Activated T-cell treated with anti-CD3 and anti-CD28 coated beads, Interleukin-2, amount 50 U/mL, for 4 hours (primary cell): ENCODE measurements at places on chromosomes 11 and 22. TPM values are rescaled to one million over a fixed set of nuclear protein-coding genes. Genes with fewer than 3 reads are reported as not detected.

Gene MRGPRE
- total RNA-seq = not detected

Gene IGSF22
- 0.16 TPM for total RNA-seq

Gene AGBL2
- 0.83 TPM for total RNA-seq

Gene HPX
- total RNA-seq = 0.71 TPM

Gene USH1C
- not detected for total RNA-seq

- DNase-seq = no peak
Observed at GRCh38 chr22:41366323-41367029, 15.3 kb upstream of the TEF start.

GRCh38 chr11:32434356-32435151 is 785 bp downstream of the WT1 start:
- no peak for DNase-seq

GRCh38 chr22:33380789-33381530 is 322.8 kb upstream of the SYN3 start:
- DNase-seq = no peak

- no peak for DNase-seq
Observed at GRCh38 chr22:46581538-46582244, 38.5 kb upstream of the GRAMD4 start.

DNA sequence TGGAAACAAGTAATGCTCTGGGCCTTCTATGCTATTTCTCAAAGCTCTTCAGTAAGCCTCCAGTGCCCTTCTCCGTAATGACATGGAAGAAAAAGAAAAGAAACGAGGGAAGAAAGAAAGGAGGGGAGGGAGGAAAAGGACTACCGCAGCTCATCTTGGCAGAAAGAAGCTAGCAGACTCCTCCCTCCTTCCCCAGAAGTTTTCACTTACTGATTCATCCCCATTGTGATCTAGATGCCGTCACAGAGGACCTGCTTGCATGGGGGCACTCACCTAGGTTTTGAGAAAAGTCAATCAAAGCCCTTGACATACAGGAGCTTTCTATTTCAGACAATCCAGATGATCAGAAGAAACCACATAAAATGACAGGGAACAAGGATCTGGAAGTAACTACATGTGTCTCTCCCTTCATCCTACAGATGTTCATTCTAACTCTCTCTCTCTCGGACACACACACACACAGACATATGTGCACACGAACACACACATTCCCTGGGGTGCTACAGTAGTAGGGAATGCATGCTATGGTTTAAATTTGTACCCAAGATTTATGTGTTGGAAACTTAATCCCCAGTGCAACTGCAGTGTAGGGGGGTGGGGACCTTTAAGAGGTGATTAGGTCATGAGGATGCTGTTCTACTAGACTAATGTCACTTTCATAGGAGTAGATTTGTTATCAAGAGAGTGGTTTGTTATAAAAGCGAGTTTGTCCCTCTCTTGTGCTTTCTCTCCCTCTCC is 37.6 kb upstream of the RCN1 start:
- no peak for DNase-seq

DNA sequence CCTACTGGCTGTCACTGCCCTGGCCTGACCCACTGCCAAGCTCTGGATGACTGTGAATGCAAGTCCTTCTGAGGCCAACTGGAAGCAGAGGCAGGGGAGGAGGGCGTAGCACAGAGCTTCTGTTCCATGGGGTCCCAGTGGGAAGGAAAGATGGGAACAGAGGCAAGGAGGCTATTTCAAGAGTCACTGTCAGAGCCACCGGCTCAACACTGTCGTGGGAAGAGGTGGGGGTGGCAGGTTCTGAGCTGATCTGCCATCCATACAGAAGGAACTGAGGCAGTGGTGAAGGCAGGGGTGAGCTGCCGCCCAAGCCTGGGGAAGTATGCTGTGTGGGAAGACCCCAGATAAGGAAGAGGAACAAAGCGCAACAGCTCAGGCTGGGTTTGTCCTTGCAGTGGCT is 54.7 kb downstream of the SGSM3 start:
- no peak for DNase-seq

DNA sequence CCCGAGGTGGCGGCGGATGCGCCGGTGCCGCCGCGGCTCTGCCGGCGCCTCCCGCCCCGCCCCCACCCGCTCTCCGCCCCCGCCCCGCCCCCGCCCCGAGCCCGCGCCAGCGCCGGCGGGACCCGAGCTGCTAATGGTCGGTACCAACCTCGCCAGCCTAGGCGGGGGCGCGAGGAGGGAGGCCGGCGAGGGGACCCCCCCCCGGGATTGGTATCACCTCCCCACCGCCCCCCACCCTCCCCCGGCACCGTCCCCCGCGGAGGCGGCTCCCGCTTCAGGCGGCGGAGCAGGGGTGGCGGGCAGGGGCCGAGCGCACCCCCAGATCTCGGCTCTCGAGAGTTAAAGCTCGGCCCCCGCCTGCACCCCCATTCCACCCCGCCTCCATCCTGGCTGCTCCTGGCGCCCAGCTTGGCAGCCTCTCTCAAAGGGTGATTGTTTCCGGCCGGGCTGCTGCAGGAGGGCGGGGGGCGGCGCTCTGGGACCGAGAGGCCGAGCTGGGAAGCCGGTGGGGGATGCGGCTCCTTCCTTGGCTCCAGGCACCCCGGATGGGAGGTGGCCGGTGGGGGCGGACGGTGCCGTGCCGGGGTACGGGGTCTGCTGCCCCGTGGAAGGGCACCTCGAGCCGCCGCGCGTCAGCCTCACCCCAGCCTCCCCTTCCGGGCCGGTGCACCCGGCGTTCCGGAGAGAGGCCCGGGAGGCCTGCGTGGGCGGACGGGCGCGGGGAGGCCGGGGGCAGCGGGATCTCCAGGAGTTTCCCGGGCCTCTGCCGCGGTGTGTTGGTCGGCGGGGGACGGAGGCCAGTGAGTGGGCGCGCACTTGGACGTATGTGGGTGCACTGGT is at the start of gene B3GAT1:
Gene B3GAT1 (minus strand): TSS at position 40 of the 840 bp plus-strand sequence. CDS start 24,583 bp downstream, outside the sequence.
- no peak for DNase-seq

- no peak for DNase-seq
Observed at GRCh38 chr11:78815831-78816230, 241.2 kb upstream of the NARS2 start.

DNA sequence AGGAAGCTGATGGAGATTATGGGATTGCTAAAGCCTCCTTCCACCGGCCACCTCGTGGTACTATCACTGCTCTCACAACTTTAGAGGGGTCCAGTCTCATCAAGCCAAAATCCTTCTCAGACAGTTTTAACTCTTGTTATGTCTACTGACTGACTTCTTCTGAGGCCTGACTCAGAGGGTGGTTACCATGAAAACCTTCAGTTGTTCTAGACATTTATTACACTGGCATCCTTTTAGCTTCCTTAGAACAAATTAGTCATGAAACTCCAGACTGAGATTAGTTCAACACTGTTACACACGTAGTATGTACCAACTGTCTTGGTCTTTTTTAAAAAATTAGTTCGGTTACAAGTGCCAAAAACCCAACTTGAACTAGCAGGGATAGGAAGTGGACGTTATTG is 7.5 kb downstream of the DIXDC1 start:
- DNase-seq = no peak

- DNase-seq = no peak
Observed at GRCh38 chr22:49106096-49106841, 721.4 kb downstream of the BRD1 start.

DNA sequence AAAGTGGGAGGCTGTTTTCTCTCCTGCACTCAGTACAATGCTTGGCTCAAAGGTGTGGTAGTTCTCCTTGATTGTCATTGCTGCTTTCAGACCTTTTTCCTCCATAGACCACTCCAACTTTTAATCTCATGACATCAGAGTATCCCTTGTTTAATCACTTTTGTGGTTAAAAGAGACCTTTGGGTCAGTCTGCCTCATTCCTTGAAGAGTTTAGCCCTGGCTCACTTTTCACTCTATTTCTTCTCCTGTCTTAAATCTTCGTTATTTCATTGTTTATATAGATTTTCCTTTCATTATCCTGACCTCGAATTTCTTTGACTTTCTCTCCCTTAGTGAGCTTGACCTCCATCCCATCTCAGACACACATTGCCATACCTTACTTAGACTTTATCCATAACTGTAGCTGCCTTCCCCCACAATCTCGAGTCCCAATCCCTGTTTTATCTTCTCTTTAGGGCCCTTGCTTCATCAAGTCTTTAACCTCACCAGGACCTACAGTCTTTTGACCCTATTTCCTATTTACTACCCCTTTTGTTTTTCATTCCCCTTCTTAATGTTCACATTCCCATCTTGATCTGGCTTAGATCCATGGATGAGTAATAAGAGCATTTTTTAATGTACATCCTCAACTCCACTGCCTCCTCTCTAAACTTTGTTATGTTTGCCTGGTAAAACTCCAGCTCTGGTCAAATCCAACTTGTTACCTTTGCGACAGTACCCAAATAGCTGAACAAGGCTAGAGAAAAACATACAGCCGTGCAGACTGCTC is 9.5 kb downstream of the ATXN10 start:
- no peak for DNase-seq

DNA sequence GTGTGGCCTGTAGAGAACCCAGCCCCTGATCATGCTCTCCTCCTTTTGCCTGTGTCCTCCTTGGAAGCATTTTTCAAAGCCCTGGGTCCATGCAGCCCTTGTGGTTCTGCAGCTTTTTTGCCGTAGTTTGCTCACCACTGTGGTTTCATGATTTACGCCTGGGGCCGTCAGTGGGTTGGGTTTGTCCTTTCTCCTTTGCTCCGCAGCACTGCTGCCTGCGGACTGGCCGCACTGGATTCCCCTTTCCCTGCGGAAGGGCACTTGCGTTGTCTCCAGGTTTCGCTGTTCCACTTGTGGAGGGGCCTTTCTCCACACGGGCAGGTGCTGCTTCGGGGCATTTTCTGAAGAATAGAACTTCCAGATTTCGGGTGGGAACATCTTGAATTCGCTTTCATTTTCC is 1260.9 kb downstream of the BRD1 start:
- no peak for DNase-seq

- DNase-seq = peak; percentile 45
Observed at GRCh38 chr11:74702383-74703007, 28.7 kb downstream of the CHRDL2 start.

GRCh38 chr22:23450434-23450795 is 129.7 kb downstream of the IGLL1 start:
- no peak for DNase-seq

GRCh38 chr11:125566235-125566634 is 3.0 kb upstream of the EI24 start:
- DNase-seq = no peak

- no peak for DNase-seq
Observed at GRCh38 chr22:19848298-19849224, 6.1 kb downstream of the GNB1L start.
